MV-4-11 (cell line): ENCODE measurements at places on chromosomes 1 and 21.

DNA sequence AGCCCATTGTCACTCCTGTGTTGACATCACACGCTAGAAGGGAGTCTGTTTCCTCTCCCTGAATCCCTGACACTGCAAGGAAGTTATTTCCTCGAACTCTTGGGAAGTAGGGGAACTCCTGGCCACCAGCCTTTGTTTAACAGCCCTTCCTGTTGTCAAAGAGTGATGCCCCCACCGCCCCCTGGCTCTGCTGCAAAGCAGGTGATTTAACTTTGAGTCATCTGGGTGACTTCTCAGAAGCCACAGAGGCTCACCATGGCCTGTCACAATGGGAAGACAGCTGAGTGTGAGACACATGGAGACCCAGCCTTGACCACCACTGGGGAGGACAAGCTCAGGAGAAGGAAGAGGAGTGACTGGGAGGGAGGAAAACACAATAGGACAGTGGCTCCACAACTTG lies 182.8 kb downstream of the PSMG1 start:
- DNase-seq: peak; percentile 60

DNA sequence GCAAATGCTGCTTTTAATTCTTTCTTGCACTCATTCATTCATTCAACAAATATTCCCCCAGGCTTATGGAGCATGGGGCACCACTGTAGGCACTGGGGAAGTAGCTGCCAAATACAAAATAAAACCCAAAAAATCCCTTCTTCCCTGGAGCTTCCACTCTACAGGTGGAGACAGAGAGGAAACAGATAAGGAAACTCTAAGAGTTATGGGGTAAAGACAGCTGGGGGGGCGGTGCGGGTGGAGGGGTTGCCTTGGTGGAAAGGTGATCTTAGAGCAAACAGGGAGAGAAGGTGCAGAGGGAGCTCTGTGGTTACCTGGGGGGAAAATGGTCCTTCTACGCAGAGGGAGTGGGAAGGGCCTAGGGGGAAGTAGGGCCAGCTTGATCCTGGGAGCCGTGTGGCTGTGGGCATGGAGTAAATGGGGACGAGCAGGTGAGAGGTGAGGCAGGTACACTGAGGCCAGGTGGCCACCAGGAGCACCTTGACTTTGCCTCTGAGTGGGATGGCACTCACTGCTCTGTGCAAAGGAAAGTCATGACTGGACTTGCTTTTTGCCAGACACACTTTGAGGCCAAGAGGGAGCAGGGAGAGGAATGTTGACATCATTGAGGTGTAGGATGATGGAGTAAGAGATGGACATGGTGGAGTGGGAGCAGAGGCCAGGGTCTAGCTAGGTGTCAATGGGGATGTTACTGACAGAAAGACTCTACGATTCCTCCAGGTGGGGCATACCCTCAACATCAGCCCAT lies 152.0 kb downstream of the ETS2 start:
- no peak for DNase-seq

GRCh38 chr1:165407398-165407797 lies 37.5 kb downstream of the RXRG start:
- no peak for DNase-seq

DNA sequence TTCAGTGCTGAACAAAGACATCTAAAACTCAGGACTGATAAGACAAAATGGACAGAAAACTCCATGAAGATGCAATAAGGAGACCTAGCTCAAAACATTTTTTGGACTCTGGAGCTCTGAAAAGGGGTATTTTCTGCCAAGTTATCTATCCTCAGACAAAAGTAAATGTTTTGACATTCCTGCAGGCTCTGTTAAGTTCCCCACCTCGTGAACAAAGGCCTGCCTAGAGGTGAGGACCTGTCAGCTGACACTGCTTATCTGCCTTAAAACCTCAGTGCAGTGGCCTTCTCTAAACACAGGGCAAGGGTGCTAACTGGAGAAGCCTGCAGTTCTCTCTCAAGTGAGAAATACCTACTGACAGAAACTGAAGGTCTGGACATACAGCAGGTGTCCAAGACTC lies 41.1 kb downstream of the COLGALT2 start:
- DNase-seq: no peak
